ENCODE measurements at places on chromosomes 16 and 17. TPM values are rescaled to one million over a fixed set of nuclear protein-coding genes. Genes with fewer than 3 reads are reported as not detected.

- H3K27ac ChIP-seq = no peak overlapping the region
- DNase-seq = no peak
- no peaks in the 10 kb centered on the region for H3K36me3 ChIP-seq
- no peaks in the 10 kb centered on the region for H3K4me1 ChIP-seq
- H3K4me3 ChIP-seq = no peak overlapping the region
- H3K27me3 ChIP-seq = peaks cover 8% of the 10 kb centered on the region
Observed at GRCh38 chr17:5672815-5673430, 88.6 kb upstream of the NLRP1 start.

DNA sequence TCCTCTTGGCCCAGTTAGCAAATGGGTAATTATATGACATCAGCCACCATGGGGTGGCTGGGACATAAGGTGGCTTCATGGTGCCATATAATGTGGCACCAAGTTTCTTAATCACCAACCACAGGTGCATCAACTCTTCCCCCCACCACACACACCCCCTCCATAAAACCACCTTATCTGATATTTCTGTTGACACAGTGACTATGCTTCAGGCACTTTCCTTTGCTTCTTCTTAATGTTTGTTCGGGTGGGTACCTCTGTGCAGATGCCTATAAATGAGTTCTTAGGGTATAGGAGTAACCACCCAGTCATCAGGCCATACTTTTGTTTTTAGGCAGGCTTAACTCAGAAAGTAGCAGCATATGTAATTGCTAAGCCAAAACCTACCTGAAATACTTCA lies 29.5 kb downstream of the RNF43 start:
- H3K4me1 ChIP-seq = peaks cover 3% of the 10 kb centered on the region
- H3K4me3 ChIP-seq = no peak overlapping the region
- peak overlapping the region; percentile 13 for H3K27ac ChIP-seq
- no peak for DNase-seq
- H3K36me3 ChIP-seq = no peaks in the 10 kb centered on the region

- no peak overlapping the region for H3K27ac ChIP-seq
- no peaks in the 10 kb centered on the region for H3K4me1 ChIP-seq
- no peak overlapping the region for H3K4me3 ChIP-seq
- H3K27me3 ChIP-seq = no peaks in the 10 kb centered on the region
- DNase-seq = no peak
Observed at GRCh38 chr17:72334205-72334604, 213.4 kb downstream of the SOX9 start.

- H3K27me3 ChIP-seq = no peaks in the 10 kb centered on the region
- H3K36me3 ChIP-seq = no peaks in the 10 kb centered on the region
- DNase-seq = no peak
- no peak overlapping the region for H3K27ac ChIP-seq
- peaks cover 39% of the 10 kb centered on the region for H3K4me1 ChIP-seq
- H3K4me3 ChIP-seq = peak overlapping the region; percentile 52
Observed at GRCh38 chr16:68469796-68470460, 21.6 kb upstream of the SMPD3 start.

- peaks cover 36% of the 10 kb centered on the region for H3K36me3 ChIP-seq
- peaks cover 4% of the 10 kb centered on the region for H3K4me1 ChIP-seq
Observed at GRCh38 chr17:75059369-75060345, 12.6 kb downstream of the KCTD2 start.

- H3K27me3 ChIP-seq = no peaks in the 10 kb centered on the region
- no peak overlapping the region for H3K4me3 ChIP-seq
- H3K27ac ChIP-seq = no peak overlapping the region
- H3K4me1 ChIP-seq = no peaks in the 10 kb centered on the region
- no peaks in the 10 kb centered on the region for H3K36me3 ChIP-seq
Observed at GRCh38 chr16:11990702-11991390, 14.3 kb downstream of the SNX29 start.

- no peak overlapping the region for H3K27ac ChIP-seq
- no peaks in the 10 kb centered on the region for H3K36me3 ChIP-seq
- H3K4me1 ChIP-seq = peaks cover 24% of the 10 kb centered on the region
- no peak overlapping the region for H3K4me3 ChIP-seq
- H3K27me3 ChIP-seq = no peaks in the 10 kb centered on the region
- no peak for DNase-seq
Observed at GRCh38 chr17:63929860-63930766, 2.0 kb downstream of the CD79B start.

CEMP1 gene
- total RNA-seq = 0.16 TPM

ASPA gene
- not detected for total RNA-seq

CSH1 gene
- total RNA-seq = not detected

RPH3AL gene
- 2.0 TPM for total RNA-seq

LGALS9B gene
- total RNA-seq = not detected

SEPTIN1 gene
- 187 TPM for total RNA-seq

Data from CD8-positive, alpha-beta memory T cell (primary cell).